ENCODE measurements at places on chromosomes 1 and 21.

DNA sequence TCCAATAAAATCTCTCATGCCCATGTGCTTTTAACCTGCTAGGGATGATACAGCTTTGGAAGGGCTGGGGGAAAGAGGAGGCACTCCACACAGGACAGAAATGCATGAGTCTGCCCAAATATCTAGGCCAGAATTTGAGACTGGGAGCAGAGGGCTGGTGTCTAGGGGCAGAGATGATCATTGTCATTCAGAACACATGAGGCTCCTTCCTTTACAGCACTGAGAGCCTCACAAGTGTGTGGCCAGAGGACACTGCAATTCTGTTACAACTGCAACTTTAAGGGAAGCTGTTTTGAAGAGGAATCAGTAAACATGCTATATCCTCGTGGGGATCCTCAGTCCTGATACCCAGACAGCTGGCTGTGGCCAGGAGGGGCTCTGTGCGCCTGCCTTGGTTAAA, 541.3 kb downstream of the OMA1 start:
- DNase-seq, result no peak

DNA sequence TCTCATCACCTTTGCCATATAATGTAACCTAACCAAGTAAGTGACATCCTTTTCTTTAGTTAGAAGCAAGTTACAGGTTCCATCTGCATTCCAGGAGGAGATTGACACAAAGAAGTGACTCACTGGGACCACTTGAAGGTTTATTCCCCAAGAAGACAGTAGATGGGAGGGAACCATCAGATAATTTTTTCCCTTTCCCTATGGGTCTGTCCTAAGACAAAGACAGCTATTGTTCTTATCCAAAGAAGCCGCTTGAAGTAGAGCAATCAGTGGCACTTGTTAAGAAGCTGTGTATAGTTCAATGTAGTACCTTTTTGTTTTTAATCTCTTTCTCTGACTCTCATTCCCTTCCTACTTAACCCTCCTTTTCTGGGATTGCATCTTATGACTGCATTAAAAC, 139.9 kb upstream of the B3GALT2 start:
- DNase-seq, result no peak

DNA sequence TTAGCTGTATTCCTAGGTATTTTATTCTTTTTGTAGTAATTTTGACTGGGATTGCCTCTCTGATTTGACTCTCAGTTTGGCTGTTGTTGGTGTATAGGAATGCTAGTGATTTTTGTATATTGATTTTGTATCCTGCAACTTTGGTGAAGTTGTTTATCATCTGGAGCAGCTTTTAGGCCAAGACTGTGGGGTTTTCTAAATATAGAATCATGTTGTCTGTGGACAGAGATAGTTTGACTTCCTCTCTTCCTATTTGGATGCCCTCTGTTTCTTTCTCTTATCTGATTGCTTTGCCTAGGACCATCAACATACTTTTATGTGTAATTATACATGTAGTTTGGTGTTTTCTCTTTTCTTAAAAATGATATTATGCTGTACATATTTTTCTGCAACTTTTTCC, 27.2 kb downstream of the CD46 start:
- DNase-seq, result no peak

DNA sequence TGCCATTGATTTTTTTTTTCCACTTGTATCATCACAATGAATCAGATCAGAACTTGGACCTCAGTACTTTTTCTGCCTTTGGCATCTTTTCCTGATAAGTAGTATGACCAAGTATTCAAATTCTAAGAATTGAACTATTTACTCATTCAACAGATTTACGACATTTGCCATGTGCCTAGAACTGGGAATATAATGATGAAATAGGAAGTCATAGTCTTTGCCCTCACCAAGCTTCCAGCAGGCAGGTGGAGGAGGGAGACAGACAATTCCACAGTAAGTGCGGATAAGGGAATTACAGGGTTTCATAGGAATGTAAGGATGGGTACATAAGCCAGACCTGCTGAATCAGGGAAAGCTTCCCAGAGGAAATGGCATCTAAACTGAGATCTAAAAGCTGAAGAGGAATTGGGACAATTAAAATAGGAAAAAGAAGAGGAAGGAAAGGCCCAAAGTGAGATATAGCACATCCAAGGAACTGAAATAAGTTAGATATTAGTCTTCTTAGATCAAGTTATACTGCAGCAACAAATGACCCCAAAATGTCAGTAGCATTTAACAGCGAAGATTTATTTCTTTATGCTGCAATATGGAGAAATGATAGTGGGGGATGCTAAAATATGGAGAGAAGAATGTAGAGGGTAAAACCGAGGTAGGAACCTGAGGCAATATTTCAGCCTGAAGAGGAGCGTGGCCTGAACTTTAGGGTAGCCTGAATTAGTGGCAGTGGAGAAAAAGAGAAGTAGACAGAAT, 5.3 kb upstream of the DDX59 start:
- DNase-seq, result no peak

GRCh38 chr21:43925096-43925481, 60.1 kb downstream of the AGPAT3 start:
- no peak for DNase-seq

DNA sequence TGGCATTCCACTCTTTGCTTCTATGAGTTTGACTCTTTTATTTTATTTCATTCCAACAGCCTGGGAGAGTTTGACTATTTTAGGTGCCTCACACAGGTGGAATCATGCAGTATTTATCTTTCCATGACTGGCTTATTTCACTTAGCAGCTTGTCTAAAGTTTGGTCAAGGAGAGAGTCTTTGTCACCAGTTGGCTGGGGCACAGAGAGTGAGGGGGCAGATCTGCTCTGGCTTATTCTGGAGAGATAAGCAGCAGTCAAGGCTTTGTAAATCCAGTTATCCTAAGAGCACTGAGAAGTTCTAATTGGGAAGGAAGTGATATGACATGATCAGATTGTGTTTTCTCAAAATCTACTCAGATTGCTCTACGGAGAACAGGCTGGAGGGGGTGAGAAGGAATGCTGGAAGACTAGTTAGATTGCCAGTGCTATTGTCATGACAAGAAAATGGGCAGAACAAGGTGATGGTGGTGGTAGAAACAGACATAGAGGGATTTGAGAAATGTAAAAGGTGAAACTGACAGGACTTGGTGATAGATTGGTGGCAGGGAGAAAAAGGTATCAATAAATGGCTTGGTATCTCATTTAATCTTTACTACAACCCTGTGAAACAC, 12.1 kb upstream of the CTTNBP2NL start:
- DNase-seq, result no peak

DNA sequence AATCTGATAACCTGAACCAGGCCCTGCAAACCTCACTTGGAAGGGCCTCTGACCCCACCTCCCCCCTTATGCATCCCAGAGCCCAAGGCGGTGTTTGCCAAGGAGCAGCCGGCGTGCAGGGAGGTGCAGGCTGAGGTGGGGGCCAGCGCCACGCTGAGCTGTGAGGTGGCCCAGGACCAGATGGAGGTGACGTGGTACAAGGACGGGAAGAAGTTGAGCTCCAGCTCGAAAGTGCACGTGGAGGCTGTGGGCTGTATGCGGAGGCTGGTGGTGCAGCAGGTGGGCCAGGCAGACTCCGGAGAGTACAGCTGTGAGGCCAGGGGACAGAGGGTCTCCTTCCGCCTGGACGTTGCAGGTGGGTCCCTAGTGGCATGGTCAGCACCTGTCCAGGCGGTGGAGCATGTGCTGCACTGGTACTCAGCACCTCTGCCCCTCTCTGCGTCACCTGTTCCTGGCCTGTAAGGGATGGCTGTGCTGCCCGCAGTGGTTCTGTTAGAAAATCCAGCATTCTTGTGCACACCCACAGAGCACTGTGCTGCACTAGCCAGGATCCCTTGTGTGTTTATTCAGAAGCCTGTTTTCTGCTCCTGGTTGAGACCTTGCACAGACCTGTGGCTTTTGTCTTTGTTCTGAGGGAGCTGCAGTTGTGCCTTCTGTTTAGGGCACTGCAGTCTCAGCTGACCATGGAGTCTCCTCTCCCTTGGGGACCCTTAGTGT, 11.6 kb downstream of the OBSCN start:
- DNase-seq, result no peak

DNA sequence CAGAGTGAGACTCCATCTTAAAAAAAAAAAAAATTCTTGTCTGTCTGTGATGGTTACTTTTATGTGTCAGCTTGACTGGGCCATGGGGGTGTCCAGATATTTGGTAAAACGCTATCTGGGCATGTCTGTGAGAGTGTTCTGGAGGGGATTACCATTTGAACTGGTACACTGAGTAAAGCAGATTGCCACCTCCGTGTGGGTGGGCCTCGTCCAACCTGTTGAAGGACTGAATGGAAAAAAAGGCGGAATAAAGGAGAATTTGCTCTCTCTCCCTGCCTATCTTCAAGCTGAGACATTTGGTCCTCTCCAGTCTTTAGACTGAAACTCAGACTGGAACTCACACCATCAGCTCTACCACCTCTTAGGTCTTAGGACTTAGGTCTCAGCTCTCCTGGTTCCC, 82.8 kb downstream of the MIS18A start:
- no peak for DNase-seq

DNA sequence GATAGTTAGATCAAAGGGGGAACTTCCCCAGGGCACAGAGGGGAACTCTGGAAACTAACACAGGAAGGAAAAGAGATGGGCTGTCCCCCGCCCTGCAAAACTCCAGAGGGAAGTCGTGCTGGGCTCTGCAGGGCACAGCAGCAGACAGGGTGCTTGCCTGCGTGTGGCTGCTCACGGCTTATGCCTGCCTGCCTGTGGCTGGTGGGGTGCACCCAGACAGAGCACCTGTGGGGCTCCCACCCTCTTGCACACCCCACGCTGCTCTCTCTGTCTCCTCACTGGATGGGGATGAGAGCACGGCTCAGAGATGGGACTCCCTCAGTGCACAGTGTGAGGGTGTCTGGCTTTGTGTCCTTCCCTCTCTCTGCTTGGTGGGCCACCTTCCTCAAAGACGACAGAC, 13.5 kb upstream of the ETV3L start:
- no peak for DNase-seq

GRCh38 chr1:92201973-92202372, 15.7 kb upstream of the C1orf146 start:
- DNase-seq, result no peak

DNA sequence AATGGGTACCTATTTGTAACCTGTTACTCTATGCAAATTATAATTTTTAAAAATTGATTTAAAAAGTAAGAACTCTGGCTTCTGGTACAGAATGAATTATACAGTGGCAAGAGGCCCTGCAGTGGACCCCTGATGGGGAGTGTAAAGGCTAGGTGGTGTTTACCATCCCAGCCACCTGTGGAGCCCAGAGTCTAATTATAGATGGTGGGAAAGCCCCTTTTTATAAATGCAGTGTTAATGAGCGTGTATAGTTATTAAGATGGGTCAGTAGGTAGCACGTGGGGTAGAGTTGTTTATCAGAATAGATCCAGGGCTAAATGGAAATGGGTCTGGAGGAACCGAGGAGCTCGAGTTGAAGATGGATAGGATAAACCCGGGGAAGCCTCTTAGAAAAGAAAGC, 13.9 kb upstream of the PRELP start:
- no peak for DNase-seq

DNA sequence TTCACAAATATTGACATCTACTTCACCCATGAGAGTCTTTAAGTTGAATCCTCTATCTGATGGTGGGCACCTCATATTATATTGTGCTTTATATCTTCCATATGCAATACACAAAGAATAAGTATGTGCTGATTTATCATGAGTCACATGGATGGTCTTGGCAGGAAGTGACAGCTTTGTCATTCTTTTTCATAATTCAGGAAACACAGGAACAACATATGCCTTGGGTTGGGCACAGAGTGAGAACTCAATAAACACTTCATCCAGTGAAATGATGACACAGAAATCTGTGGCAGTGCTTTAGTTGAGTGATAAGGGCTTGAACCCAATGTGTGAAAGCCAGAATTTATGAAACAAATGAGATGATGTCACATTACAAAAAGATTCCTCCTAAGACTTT, 41.2 kb downstream of the GADD45A start:
- DNase-seq, result no peak

- no peak for DNase-seq
These were observed 114.3 kb downstream of the SLC35F3 start for GRCh38 chr1:234018816-234019215.

All from pons (tissue), 1 donor.